ENCODE measurements at places on chromosomes 12 and 14.

DNA sequence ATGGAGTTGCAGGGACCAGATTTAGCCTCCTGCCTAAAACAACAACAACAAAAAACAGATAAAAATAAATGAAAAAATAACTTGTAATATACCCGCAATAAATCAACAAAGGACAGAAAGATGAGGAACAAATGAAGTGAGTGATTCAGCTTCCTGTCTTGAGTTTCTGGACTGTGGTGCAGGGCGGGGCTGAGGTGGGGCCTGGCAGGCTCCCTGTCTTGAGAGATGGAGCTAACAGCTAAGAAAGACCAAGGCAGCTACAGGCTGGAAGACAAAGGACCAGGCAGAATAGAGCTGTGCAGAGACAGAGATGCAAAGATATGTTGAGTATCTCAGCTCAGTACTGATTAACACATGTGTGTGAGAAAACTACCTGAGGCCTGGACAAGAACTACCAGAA, 879.2 kb downstream of the AACS start:
- DNase-seq: no peak

GRCh38 chr14:25042362-25043299, 7.3 kb downstream of the STXBP6 start:
- no peak for DNase-seq

DNA sequence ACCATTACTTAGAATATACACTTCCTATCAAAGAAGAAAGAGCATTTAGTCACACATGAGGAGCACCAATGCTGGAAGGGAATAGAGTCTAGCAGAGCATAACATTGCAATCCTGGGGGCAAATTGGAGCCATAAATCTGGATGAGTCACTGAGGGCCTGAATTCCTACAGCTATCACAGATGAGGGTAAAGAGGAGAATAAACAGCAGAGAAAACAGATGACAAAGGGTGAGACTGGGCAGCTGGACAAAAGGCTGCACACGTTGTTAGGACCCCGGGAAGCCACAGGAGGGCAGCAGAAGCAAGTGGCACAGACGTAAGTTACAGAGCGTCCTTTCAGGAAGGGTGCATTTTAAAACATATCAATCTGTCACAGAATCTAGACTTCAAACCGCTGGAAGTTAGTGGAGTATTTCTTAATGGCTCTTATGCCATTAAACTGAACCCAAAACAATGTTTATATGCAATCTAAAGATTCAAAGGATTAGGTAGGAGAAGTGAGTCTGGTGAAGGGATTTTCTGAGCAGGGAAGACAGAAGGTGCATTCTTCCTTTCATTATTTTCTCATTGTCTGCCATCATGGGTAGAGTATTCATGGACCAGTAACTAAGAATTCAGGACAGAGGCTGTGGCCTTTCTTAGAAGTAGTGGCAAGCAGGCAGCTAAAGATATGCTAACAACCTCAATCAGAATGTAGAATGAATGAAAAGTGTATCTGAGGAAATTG, 159.8 kb upstream of the DAAM1 start:
- no peak for DNase-seq

DNA sequence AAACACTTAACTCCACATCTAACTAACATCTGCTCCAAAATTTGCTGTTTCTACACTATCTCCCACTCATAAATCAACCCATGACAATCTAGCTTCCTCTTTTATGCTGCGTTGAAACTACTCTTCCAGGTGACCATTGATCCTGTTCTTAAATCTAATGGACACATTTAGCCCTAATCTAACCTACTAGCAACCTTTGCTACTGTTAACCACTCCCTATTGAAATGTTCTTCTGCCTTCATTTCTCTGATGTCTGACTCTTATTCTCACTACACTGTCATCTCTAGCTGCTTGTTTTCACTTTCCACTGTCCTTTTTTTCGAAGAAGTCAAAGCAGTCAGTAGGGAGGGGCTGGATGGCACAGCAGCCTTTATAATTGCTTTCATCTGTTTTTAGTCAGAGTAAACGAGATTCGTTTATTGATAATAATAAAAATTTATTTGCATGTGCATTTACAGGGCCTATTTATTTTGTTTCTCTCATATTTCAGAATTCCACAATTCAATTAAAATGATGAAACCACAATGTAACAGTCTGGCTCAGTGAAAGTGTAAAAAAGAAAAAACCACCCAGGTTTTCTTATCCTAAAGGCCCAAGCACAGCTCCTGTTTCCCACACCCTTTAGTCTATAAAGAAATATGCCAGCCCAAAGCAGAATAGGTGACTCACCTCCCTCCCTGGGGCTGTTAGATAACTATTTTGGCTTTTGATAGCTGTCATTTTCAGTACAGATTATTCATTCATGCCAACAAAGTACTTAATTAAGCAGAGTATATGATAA, 44.9 kb downstream of the ATP2B1 start:
- no peak for DNase-seq

GRCh38 chr12:86122846-86123468, 133.2 kb downstream of the MGAT4C start:
- no peak for DNase-seq

- DNase-seq: no peak
These were observed 106.6 kb downstream of the OTOGL start for GRCh38 chr12:80205960-80206359.

GRCh38 chr12:115023279-115024265, 339.6 kb upstream of the TBX3 start:
- DNase-seq: no peak

DNA sequence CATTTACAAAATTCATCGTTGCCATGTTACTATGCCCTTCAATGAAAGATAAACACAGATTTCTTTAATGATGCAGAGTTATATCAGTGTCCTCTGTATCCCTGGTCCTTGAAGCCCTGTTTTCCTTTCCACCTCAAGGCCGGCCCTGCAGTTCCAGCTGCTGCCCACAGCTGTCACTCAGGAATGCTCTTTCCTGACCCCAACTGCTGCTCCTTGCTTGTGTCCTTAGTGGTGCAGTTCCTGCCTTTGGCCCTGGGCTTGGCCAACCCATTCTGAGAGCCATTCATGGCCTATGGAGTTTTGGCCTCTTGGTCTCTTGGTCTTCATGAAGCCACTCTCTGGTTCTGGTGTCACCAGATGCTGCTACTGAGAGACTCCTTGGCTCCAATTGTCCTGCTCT, 93.1 kb downstream of the GAS2L3 start:
- no peak for DNase-seq

DNA sequence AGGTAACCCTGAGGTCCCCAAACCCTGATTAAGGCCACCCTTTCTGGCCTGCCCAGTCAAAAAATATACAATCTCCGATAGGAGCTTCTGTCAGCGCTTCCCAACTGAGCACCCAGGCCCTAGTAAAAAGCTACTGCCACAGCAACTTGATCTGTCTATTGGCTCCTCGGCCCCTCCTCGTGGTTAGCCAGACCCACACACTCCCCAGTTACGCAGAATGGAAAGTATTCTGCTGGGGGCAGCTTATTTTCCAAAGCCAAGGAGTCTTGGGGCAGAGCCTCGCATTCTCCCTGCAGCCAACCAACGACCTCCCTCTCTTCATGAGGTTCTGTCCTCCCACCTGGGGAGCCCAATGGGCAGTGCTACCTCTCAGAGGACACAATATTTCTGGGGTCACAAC, 32.1 kb downstream of the FMNL3 start:
- no peak for DNase-seq

DNA sequence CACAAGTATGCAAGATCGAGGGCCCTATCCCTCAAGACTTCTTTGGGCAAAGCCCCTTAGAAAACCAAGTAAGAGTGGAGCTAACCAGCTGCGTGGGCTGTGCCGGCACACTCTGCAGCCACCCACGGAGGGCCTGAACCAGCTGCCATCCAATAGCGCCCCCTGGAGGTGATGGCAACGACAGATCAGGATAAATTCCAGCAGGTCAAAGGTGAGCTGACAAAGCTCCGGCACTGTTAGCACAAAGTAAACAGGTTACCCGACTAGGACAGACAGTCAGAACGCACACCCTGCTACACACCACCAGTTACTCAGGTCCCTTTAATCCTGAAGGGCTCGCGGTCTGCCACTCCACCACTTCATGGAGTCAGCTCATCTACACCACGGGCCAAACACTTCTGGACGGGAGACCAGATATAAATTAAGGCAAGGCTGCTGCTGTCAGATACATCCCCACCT, 4.9 kb downstream of the ZBTB39 start:
- DNase-seq: peak; percentile 47

DNA sequence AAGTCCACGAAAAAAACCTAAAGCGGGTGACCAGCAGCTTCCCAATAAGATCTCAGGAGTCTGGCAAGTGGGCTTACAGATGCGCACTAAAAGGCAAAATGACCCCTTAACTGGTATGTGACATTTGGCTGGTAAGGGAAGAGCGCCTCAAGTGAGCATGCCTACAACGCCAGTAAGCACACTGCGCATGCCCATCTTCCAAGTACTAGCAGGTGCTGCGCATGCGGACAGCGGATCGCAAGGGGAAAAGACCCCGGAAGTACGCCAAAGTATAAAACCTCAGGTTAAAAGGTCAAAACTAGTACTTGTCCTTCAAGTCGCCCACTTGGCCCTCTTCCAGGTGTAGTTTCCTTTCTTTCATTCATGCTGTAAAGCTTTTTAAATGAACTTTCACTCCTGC, 518.5 kb upstream of the MDGA2 start:
- DNase-seq: no peak

DNA sequence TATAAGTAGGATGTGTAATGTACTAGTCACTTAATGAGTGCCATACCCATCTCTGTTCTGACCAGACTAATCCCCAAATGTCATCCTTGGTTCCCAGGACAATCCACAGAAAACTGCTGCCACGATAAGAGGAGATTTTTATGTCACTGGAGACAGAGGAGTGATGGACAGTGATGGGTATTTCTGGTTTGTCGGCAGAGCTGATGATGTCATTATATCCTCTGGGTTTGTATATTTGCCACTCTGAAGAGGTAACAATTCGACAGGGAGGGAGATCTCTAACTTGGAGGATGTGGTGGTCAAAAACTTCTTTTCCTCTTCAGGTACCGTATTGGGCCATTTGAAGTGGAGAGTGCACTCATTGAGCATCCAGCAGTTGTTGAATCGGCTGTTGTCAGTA, 20.3 kb downstream of the ACSM4 start:
- no peak for DNase-seq

DNA sequence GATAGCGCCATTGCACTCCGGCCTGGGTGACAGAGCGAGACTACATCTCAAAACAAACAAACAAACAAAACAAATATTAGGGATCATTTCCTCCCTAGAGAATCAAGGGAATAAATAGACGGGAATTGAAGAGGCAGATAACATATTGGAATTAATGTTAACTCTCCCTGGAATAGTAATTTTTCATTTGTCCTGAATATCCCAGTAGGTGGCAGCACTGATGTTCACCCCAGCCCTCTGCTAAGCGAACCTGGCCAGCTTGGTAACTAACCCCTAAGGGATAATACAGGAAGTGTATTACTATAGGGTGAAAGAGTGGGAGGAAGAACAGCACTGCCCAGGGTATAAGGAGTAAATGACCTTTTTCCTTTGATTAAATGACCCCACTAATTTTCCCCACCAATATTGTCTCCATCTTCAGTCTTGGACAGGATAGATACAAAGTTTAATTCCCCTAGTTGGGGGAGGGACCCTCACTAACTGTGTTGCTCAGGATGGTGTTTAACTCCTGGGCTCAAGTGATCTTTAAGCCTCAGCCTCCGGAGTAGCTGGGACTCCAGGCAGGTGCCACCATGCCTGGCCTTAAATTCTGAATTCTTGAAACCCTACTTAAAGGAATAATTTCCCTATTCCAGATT, 40.5 kb downstream of the SLC2A14 start:
- DNase-seq: no peak

DNA sequence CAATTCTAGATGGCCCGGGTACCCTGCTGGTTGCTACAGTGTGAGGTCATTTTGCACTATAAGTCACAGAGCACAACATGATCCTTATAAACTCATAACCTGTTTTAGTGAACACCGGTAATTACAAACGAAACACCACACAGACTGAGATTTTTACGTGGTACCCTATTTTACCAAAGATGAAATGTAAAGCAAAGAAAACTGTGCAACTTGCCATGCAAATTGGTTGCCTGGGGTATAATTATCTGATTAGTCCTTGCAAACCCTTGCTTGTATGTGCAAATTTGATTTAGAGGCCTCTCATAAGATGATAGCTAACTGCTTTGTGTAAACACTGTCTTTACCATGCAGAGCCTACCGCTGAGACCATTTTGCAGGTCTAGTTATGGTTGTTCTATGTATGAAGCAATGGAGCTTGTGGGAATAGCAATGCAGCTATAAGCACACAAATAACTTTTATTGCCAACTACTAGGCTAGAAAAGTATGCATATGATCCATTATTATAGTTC, 372.1 kb upstream of the FAR2 start:
- no peak for DNase-seq

- DNase-seq: peak; percentile 60
These were observed 20.2 kb downstream of the KRT8 start for GRCh38 chr12:52884526-52885293.

GRCh38 chr12:43444940-43445564, 107.0 kb downstream of the ADAMTS20 start:
- DNase-seq: no peak

DNA sequence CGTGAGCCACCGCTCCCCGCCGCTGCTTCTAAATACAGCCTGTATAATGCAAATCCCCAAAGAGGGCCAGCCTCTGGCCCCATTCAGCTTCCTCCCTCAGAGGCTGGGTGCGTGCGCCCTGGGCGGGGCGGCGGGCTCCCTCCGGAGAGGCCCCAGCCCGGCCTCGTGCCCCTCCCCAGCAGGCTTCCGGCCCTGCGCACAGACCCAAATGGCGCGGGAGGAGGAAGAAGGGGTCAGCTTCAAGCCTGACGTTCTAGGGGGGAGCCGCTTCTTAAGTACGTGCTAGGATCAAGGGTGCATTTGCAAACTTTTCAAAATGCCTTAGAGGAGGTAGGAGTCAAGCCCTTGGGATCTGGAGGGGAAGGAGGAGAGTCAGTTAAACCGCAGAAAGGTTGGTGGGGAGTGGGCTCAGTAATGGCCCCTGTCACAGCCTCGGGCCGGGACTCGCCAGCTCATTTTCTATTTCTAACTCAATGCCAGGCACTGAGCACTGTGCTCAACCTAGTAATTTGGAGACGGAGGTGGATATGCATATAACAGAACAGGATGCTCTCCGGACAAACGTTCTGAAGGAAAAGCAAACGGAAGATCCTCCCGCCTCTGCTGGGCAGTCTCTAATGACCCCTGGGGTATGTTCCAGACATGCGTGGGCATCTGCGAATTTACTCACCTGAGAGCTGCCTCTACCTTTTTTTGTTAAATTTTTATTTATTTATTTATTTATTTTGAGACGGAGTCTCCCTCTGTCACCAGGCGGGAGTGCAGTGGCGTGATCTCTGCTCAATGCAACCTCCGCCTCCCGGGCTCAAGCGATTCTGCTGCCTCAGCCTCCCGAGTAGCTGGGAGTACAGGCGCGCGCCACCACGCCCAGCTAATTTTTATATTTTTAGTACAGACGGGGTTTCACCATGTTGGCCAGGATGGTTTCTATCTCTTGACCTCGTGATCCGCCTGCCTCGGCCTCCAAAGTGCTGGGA, 32.3 kb downstream of the NINJ2 start:
- no peak for DNase-seq

- DNase-seq: no peak
These were observed 492.0 kb downstream of the NELL2 start for GRCh38 chr12:44384136-44384535.

Measured in activated CD8-positive, alpha-beta memory T cell treated with anti-CD3 and anti-CD28 coated beads for 4 hours (primary cell).